ENCODE measurements at places on chromosomes 11 and 22.

- DNase-seq = no peak
These were observed 35.4 kb downstream of the MYO18B start for GRCh38 chr22:25777411-25777810.

DNA sequence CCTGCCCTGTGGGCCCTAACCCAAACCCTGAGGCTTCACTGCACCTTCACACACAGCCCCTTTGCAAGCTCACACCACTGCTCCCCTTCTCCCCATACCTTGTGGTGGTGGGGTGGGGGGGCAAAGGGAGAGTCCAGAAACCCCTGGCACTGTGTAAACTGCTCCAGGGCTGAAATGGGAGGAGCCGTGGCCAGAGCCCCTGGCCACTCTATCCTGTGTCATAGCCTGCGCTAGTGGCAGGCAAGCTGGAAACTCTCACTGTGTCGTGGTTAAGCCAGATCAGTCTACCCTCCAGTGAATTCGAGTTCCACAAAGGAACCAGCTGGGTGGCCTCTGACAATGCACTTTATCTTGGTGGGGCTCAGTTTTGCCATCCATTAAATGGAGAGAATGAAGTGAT, 8.4 kb upstream of the SYT13 start:
- DNase-seq = no peak

DNA sequence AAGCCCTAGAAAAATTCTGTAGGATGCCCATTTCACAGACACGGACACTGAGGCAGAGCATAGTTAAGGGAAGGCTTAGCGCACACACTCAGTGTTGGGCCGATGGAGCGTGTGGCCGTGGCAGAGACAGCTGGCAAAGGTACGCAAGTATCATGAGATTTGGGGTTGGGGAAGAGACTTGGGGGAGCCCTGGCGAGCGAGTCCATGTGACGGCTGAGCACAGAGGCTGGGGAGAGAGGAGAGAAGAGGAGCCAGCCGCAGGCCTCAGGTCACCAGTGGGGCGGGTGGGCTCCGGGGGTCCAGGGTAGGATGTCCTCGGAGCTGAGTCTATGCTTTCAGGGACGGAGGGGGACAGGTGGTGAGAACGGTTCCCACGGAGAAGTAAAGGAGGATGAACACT, 311.3 kb downstream of the CTTN start:
- no peak for DNase-seq

- DNase-seq = no peak
These were observed 66.5 kb upstream of the CEP126 start for GRCh38 chr11:101848262-101848661.

DNA sequence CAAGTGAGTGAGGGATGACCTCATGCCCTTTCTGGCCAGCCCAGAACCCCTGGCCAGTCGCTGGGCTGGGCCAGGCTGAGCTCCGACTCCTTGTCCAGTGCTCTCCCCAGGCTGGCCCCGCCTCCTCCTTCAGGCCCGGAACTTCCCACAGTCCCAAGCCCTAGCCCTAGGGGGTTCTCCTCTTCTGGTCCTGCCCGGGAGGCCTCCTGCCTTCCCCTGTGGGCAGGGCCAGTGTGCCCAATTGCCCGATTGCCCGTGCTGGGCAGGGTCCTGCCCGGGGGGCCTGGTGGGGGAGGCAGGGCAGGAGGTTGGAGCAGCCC, 4.2 kb downstream of the TCIRG1 start:
- DNase-seq = no peak

GRCh38 chr22:50485221-50486131, 1.2 kb upstream of the MIOX start:
- DNase-seq = no peak

GRCh38 chr11:8913961-8914660, 3.1 kb downstream of the AKIP1 start:
- peak; percentile 53 for DNase-seq

DNA sequence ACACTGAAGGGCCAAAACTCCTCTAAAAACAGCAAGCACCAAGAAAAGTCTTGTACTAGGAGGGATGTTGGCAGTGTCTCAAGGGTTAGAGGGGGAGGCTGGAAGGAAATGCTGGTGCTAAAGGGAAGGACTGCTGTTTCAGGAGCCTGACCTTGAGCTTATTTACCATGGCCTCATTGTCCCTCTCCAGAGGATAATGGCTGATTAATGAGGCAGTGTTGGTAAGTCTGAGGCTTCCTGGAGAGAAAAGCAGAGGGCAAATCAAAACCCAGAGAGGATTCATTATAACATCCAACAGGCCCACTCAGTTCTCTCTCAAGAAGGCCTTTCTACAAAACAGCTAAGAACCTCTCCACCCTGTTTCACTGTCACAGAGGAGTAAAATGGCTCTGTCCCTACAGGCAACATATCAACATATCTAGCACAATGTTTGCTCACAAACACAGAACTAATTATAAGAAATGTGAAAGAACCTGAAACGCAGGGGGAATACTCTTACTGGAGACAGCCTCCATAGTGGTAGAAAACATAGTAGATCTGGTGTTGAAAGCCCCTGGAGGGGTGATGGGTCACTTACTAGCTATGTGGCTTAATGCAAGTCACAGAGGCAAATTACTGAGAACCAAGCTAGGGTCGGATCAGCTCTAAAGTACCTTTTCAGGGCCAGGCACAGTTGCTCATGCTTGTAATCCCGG, 31.4 kb downstream of the NUMA1 start:
- no peak for DNase-seq

- DNase-seq = no peak
These were observed 635 bp downstream of the PRR5 start for GRCh38 chr22:44702479-44703198.

- DNase-seq = no peak
These were observed 42.3 kb upstream of the LINC01488 start for GRCh38 chr11:69439127-69439526.

DNA sequence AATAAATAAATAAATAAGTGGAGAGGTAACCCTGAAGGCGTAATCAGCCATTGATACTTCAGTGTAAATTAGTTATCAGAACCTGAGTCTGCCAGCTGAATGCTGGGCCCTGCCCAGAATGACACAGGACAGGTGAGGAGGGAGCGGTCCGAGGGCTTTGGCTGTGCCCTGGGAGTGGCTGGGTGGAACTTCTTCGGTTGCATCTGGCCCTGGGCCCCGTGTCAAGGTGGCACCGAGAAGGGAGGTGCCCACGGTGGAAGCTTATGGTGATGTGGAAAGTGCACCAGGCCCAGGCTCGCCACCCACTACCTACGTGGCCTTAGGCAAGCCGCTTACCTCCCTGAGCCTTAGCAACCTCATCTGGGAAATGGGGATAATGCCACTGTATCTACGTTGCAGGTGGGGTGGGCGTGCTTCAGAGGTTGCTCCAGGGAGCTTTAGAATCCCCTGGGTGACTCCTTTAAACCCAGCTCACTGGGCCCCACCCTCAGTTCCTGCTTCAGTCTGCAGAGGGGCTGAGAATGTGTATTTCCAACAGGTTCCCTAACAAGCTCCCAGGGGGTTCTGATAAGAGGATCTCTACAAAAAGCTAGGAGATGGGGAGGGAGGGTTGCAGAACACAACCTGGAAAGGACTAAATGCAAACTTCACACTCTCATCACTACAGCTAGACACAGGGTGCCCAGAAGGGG, 38.8 kb downstream of the TXN2 start:
- DNase-seq = no peak

DNA sequence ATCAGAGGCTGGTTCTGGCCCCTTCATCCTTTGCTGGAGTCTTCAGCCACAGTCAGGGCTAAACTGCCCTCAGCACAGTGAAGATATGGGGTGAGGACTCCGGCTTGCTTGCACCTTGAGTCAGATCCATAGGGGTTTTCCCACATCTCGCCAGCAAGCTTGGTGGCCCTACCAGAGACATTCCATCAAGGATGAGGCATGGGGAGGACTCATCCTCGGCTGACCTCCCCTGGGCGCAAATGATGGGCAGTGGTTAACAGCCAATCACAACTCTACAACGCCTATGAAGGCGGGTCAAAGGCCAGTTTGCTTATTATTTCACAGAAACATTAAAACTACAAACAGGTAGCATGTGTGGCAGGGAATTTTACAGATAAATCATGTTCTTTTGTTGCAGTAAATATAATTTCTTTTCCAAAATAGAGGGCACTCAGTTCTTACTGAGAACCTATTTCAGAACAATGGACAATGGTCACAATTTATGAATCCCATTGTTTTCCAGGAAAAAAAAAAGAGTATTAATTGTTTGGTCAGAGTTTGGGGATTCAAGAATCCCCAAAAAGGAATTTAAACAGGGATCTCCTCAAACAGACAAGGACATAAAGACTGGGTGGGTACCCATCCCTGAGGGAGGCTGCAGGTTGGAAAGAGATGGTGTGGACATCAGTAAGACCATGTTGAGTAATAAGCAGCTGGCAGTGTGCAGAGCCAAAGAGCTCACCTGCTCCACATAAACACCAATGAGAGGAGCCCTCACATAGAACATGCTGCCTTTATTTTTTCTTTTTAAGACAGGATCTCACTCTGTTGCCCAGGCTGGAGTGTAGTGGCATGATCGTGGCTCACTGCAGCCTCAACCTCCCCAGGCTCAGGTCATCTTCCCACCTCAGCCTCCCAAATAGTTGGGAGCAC, 14.8 kb downstream of the PLAAT3 start:
- no peak for DNase-seq

GRCh38 chr11:86145439-86146156, 76.7 kb upstream of the PICALM start:
- DNase-seq = no peak

DNA sequence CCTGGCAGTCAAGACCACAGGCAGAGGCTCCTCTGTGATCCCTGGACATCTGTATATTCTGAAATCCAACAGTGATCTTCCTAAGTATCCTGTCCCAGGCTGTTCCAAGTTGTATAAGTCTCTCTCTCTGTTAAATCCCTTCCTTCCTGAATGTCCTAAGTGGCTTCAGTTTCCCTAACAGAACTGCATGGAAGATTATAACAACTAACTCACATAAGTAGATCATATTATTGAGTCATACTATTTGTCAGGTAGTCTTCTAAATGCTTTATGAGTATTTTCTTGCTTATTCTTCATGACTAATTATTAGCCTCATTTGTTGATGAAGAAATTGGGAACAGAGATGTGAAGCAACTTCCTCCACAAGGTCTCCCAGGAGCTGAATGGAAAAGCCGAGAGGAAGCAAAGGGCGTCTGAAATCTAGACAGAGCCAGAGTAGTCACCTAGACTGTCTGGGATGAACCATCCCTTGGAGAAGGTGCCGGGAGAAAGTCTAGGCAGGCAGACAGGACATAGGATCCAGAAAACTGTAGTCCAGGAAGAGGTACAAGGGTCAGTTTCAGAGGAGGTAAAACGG, 93.2 kb upstream of the FAT3 start:
- DNase-seq = no peak

All from activated CD4-positive, alpha-beta memory T cell treated with anti-CD3 and anti-CD28 coated beads for 36 hours (primary cell).